DMS79 treated with DMSO at 0.1 percent for 48 hours (cell line): ENCODE measurements at places on chromosomes 7 and 10.

DNA sequence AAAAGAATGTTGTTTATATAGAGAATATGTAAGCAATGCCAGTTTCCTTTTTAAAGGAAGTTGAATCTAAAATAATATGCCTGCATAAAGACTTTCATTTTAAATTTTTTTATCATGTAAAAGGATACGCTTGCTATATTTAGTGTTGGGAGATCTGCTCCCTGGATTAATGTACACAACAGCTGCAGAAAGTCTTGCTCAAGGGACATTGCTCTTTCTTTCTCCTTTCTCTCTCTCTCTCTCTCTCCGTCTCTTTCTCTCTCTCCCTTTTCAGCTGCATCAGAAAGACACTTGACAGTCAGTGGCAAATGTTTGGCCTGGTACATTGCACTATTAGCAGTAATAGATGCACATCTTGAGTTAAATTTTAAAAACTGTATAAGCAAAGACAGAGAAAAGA, 739 bp downstream of the MYPN start:
- no peak for DNase-seq

DNA sequence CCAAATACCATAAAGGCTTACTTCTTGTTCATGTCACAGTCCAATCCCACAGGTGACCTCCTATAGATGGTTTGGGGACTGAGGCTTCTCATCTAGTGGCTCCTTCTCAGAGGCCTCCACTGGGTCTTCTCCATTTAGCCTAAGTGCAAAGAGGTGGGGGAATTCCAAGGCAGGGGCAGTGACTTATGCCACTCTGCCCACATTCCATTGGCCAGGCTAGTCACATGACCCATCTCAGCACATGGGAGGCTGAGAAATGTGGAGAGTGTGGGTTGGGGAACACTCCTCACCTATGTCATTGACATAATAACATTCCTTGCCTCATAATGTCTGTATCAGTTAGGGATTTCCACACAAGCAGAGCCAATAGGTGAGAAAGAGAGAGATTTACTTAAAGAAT, 104.3 kb upstream of the PLXNA4 start:
- DNase-seq: no peak

GRCh38 chr7:138784692-138785091, 13.1 kb upstream of the TMEM213 start:
- DNase-seq: peak; percentile 75

GRCh38 chr10:35130663-35131062, 4.0 kb downstream of the CREM start:
- no peak for DNase-seq

- no peak for DNase-seq
Measured at GRCh38 chr10:107028236-107028635, 136.3 kb downstream of the SORCS1 start.

GRCh38 chr7:108067844-108068243, 62.3 kb downstream of the LAMB4 start:
- DNase-seq: peak; percentile 68

- DNase-seq: no peak
Measured at GRCh38 chr7:130974794-130975193, 240.8 kb upstream of the KLF14 start.

GRCh38 chr10:61708846-61709245, 46.1 kb downstream of the CABCOCO1 start:
- DNase-seq: no peak

- no peak for DNase-seq
Measured at GRCh38 chr10:110488332-110488681, 9.4 kb upstream of the DUSP5 start.

DNA sequence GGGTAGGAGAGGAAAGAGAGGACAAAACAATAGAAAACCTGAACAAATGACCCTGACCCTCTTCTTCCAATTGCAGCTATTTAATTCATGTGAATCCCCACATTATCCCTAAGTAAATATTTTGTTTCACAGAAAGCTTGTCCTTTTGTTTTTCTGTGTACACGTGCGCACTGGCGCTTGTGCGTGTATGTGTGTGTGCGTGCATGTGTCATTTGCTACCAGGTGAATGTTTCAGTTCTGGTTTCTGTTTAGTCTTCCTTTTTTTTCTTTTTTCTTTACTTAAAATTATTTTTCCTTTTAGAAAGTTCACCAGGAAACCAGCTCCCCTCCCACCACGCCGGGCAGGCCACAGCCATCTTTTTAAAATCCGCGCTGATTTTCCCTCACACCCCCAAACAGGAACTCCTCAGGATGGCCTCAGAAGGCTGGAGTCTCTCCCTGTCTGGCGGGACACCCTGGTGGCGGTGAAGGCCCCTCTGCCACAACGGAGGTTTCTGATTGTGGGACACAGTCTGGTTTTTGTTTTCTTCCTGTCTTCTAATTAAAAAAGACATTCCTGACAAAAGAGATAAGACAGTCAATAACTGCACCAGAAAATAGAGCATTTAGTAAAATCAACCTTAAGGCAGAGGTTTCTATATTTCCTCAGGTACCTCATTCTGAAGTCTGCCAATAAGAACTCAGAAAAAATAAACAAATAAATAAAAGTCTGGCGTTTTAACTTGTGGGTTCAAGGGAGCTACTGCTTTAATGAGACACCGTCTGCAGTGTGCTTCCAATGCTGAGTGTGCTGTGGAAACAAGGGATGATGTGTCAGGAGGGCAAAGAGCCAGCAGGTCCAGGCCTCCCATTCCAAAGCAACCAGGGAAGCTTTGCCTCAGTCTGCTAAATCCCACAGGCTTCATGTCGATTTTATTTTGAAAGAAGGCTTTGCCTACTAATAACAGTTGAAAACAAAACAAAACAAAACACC, 17.4 kb downstream of the IRF5 start:
- no peak for DNase-seq

GRCh38 chr7:141697211-141697871, 4.6 kb downstream of the DENND11 start:
- DNase-seq: no peak

GRCh38 chr10:46250481-46250880, 36.3 kb upstream of the ANTXRL start:
- no peak for DNase-seq
